Skin of body (tissue), 3 donors: ENCODE measurements at places on chromosomes 2 and 18. TPM values are rescaled to one million over a fixed set of nuclear protein-coding genes. Genes with fewer than 3 reads are reported as not detected.
A peak's percentile ranks its signal among the peaks of the same experiment; 100 is the strongest.

The WNT6 gene
- total RNA-seq: 1.7 TPM

GRCh38 chr2:114040826-114041225 lies 150.9 kb downstream of the ACTR3 start:
- DNase-seq: no peak

GRCh38 chr2:238811293-238811692 lies 36.6 kb upstream of the TWIST2 start:
- DNase-seq: peak; percentile 88

The DAW1 gene
- not detected for total RNA-seq

DNA sequence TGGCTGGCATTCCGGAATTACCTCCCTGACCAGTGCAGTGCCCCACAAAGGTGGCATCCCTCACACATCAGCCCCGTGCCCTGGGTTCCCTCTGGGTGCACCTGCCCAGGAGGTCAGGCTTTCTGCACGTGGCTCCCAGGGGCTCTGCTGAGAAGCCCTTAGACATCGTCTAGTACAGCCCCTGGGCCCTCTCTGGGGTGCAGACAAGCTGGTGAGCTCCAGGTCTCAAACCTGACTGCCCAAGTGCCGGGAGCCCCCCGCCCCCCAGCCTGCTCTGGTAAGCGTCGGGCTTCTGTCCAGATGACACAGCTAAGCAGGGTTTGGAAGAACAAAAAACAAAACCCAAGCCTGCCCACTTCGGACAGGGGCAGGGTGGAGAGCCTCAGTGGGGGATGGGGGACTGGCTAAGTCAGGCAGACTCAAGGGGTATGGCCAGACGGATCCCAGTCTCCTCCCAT lies 20.2 kb downstream of the TWIST2 start:
- DNase-seq: no peak

GRCh38 chr2:178874529-178875240 lies 67.5 kb upstream of the TTN start:
- no peak for DNase-seq

GRCh38 chr18:934518-935133 lies 30.0 kb downstream of the ADCYAP1 start:
- no peak for DNase-seq

DNA sequence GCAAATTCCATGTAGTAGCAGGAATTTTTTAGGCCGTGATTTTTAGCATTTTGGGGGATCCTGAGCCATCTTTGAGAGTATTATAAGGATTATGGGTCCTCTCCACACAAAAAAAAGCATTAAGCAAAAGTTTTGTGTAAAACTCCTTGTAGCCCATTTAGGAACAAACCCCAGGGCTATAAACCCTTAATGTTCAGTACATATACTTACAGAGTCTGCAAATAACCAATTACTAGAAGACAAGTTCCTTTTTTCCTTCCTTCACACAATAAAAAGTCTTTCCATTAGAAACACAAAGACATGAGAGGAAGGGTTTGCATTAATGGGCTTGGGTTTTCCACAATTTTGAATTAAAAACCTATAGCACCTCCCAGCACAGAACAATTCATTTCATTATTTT lies 44.6 kb downstream of the WDFY1 start:
- no peak for DNase-seq

- no peak for DNase-seq
These were observed 87.0 kb downstream of the ZEB2 start for GRCh38 chr2:144432921-144433320.

DNA sequence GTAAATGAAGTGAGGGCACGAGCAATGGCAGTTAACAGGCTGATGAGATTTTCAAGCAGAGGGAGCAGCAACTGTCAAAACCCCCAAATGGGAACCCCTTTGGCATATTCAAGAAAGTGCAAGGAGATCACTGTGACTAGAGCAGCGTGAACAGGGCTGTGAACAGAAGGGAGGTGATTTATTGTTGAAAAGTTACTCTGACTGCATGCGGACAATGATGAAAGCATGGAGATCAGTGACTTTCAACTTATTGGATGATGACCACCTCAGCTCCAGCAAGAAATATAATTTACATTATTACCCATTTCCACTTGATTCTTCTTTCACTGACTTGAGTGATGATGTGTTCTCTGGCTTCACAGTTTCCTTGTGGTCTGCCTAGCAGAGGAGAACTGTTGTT lies 187.8 kb upstream of the BOD1L2 start:
- DNase-seq: no peak

The IMP4 gene
- total RNA-seq: 33.0 TPM

GRCh38 chr18:22604390-22604985 lies 186.8 kb upstream of the CTAGE1 start:
- DNase-seq: peak; percentile 1

GRCh38 chr2:180017784-180018183 lies 10.7 kb upstream of the CWC22 start:
- no peak for DNase-seq

DNA sequence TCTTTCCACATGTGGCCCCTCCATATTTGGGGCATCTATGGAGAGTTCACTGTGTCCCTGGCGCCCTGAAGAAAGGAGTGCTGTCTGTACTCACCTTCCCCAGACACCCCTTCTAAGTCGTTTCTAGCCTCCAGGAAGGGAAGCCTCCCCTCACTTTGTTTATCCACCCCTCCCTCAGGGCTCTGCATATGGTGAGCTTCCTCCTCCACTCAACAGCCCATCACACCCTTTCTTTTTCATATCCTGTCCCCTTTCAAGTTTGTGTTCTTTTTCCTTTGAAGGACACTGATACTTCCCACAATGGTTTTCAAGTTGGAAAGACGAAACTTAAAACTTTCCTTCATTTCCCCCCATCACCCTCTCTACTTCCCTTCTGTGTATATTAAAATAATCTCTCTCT lies 291.4 kb upstream of the POU3F3 start:
- DNase-seq: no peak
